ENCODE measurements at places on chromosomes 1 and 21.

GRCh38 chr21:27532076-27532475, 565.2 kb upstream of the ADAMTS5 start:
- no peak for DNase-seq

- DNase-seq: no peak
Measured at GRCh38 chr1:2199042-2199810, 4.7 kb upstream of the FAAP20 start.

DNA sequence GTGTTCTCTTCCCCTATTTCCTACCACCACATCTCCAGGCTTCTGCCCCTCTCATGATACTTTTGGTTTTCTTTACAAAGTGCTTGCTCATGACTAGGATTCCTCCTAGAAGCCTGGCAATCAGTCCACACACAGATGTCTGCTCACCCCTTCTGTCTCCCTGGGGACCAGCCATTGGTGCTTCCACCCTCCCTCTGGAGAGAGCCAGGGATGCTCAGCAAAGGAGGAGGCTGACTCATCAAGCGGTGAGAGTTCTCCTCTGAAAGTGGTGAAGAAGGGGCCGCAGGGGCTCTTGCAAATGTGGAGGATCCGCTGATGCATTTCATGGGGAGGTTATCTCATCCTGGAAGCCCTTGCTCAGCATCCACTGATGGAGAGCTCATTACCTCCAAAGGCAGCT, 14.5 kb downstream of the NT5C1A start:
- no peak for DNase-seq

- no peak for DNase-seq
Measured at GRCh38 chr1:203126866-203127665, 460 bp upstream of the ADORA1 start.

GRCh38 chr1:84245563-84245962, 55.9 kb upstream of the SAMD13 start:
- DNase-seq: no peak

DNA sequence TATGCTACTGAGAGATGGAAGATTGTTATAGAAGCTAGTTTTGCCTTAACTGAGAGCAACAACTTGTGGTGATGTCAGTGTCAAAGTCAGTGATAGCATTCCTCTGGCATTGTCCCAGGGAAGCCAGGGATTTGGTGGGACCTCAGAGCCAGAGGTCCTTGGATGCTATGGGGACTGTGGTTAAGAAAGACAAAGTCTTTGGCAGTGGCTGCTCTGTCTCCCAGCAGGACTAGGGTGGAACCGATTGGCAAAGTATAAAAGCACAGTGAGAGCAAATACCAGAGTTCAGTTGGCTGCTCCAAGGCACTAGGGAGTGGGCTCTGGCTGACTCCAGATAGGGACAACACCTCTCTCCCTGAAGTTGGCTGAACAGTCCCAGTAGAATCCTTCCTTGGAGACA, 104.8 kb downstream of the GDAP2 start:
- DNase-seq: no peak

DNA sequence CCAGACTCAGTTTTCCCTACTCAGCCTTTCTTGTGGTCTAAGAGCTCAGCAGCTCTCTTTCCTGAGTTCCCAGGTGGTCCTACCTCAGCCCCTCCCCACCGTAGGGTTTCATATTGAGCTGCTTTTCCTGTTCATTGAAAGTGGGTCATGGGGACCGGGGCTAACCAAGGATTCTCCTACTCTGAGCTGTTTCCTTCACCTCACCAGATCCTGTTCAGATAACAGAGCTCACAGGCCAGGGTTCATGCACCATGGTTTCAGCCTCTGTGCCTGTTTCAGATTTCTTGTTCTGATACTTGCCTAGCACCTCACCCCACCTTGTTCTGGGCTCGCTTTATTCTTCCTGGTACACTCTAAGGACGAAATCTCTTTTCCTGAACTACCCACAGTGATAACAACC, 8.5 kb downstream of the UBQLN4 start:
- no peak for DNase-seq
